GF-D8 (cell line): ENCODE measurements at places on chromosomes 7 and 10.

DNA sequence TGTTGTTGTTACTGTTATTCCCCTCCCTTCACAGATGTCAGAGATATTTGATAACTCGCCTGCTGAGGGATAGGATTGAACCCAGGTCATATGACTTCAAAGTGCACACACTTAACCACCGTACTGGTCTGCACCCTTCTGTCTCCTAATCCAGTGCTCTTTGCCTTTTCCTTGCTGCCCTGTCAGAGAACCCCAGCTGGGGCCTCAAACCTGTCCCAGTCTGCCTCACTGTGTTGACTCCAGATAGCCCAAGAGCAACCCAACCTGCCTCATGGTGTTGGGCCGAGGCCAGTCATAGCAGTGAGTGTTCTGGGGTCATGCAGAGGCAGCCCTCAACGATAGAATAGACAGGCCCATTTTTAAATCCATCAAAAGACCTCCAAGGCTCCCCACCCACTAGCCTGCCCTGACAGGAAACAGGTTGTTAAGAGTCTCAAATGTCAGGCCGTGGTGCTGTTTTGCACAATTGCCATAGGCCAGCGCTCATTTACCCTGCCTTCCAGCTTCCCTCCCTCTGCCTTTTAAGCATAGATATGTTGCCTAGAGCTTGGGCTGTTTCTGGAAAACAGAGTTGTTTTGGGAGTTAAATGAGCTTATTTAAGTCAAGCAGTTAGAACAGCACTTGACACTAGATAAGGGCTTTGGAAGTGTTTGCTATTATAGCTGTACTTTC is 37.0 kb upstream of the PDCD4 start:
- peak; percentile 9 for DNase-seq

- DNase-seq = no peak
Measured at GRCh38 chr7:21636694-21637093, 93.9 kb downstream of the DNAH11 start.

DNA sequence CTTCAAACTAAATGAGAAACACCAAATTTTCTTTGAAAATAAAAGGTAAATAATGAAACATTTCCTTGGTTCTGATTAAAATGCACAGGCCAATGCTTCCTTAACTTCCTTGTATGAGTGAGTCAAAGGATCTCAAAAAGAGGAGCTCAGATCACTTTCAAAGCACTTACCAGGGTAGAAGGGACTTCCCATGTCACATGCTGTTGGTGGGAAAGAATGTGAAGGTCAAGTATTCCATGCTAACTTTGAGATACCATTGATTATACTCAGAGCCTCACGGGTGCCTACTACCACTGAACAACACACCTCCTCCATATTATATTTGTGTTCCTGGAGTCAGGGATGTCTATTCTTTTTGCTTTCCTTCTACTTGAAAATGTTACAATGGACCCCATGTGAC is 233.5 kb upstream of the KIAA1217 start:
- DNase-seq = no peak

DNA sequence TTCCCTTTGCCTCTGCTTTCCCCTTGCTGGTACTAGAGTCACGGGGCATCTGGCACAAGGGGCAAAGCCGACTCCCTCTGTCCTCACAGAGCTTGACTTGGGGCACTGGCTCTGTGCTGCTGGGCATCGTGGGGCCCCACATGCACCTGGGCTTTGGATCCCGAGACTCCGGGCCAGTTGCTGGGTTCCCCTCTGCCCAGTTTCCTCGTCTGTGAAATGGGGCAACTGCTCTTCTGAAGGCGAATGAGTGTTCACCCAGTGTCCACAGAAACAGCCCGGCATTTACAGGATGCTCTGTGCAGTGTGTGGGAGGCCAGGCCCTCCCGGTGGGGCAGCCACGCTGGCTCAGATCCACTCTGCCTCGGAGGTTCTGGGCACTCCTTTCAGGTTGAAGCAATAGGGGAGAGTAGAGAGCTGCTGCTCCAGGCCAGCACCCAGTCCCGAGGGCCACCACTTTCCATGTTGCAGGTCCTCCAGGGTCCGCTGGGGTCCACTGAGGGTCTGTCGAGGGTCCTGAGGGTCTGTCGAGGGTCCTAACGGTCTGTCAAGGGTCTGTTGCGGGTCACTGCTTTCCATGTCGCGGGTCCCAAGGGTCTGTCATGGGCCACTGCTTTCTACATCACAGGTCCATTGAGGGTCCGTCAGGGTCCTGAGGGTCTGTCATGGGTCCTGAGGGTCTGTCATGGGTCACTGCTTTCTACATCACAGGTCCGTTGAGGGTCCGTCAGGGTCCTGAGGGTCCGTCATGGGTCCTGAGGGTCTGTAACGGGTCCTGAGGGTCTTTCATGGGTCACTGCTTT is 103.6 kb downstream of the VIPR2 start:
- no peak for DNase-seq
